Activated gamma-delta T cell (primary cell): ENCODE measurements at places on chromosomes 2 and 18.
A peak's percentile ranks its signal among the peaks of the same experiment; 100 is the strongest.

- peak; percentile 75 for DNase-seq
These were observed at the start of gene NCKAP1 for GRCh38 chr2:183038341-183039300. NCKAP1 (minus strand) TSS chr2:183038457; CDS start chr2:183038099, 358 bp downstream.

DNA sequence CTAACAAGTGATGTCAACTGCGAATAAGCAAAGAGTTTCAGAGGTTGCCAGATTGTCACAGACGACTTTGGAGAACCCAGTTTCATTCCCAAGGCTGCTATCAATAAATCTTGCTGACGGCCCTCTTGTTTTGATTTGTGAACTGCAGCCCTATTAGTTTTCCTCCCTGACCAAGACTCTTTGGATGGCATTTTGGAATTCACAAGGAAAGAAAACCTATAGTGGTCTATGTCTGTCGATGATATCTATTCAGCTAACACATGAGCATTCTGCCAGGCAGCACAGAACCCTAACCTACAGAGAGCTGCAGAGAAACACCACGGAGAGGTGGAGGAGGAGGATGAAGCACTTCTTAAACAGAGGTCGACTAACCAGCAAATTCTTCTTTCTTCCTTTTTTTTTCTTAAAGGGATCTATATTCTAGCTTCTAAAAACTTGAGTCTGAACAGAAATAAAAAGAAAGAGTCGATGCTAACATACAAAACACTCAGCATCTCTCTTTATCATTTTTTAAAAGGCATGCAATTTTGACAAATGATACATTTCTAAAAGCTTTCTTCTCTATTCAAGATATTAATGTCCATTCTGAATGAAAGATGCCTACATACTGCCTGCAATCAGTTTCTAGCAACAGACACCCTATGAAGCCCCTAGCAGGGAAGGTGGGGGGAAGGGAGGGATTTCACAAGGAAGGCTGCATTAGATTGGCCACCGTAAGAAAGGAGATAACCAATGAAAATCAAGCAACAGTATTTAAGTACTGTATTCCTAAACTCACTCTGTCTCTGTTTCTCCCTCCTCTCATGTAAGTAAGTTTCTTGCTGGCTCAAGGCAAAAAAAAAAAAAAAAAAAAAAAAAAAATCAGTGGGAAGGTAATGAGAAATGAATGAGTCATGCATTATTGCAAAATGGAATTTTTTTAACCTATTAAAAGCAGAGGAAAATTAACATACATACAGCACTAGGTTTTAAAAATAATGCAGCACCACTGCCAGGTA is 83.0 kb upstream of the CHRNA1 start:
- DNase-seq = no peak

GRCh38 chr2:121257480-121257840 is 27.5 kb downstream of the TFCP2L1 start:
- no peak for DNase-seq

DNA sequence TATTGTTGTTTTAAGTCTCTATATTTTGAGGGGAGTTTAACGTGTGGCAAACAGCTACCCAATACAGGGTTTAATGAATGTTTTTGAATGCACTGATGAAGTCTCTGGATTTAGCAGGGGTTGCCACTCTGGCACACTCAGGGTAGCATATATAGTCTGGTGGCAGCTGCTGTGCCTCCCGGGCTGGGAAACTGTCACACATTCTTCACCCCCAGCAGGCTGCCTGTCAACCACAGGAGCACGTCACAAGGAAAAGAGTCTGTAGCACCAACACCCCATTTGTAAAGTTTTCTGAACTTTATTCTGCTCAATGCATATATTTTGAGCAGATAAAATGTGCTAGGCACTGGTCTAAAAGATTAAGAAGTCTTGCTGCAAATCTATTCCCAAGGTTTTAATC is 39.3 kb downstream of the NGEF start:
- DNase-seq = no peak
